T-helper 9 cell (primary cell): ENCODE measurements at places on chromosomes 4 and X.

DNA sequence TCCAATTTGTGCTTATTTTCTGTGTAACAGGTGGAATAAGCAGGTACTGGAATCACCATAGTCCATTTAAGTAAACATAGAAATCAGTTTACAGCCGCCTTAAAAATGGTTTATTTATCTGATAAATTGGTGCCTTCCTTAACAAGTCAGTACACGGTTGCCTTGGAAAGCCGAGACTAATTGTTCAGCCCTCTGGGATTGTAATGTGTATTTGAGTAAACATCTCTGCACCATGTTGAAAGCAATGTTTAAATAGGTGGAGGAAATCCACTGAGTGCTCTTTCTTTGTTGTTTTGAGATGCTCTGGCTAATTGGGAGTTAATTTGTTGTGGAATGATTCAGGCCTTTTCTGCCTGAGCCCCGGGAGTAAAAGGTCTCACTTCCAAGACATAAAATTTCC, 45.7 kb upstream of the ADRA2C start:
- DNase-seq = no peak

- no peak for DNase-seq
Observed at GRCh38 chr4:150078579-150079080, 385 bp downstream of the DCLK2 start.

DNA sequence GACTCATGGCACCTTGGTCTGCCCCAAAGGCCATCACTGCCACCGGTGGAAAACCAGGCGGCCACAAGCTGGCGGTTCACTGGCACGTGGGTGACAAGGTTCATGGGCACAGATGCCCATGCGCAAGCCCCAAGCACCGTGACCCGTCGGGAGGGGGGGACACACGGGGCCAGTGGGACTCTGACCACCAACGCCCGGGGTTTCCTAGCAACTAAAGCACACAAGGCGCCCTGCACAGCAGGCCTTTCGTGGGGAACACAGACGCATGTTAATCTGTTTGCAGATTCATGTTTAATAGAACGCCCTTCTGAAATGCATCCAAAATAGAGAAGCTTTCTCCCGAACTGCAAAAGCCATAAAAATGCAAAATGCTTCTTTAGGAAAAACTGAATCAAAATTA, 43.9 kb downstream of the FAM53A start:
- no peak for DNase-seq

- no peak for DNase-seq
Observed at GRCh38 chr4:39324897-39325613, 41.1 kb downstream of the RFC1 start.

DNA sequence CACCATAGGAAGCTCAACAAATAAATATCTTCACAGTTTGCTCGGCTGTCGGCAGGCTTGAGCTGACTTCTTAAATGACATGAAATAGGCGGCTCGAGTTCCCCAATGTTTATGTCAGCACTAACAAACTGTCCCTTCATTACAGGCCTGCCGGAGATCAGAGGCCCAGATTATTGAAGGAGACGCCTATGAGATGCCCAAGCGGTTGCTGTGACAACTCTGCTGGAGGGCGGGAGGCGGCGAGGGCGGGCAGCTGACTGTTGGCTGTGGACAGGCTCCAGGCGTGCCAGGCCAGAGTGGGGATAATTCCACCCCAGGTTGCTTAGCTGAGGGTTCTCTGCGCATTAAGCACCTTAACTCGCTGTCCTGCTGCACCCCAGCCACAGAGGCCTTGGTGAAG, 39.2 kb upstream of the MSX1 start:
- no peak for DNase-seq

GRCh38 chr4:64767547-64767946, 358.3 kb upstream of the TECRL start:
- no peak for DNase-seq

DNA sequence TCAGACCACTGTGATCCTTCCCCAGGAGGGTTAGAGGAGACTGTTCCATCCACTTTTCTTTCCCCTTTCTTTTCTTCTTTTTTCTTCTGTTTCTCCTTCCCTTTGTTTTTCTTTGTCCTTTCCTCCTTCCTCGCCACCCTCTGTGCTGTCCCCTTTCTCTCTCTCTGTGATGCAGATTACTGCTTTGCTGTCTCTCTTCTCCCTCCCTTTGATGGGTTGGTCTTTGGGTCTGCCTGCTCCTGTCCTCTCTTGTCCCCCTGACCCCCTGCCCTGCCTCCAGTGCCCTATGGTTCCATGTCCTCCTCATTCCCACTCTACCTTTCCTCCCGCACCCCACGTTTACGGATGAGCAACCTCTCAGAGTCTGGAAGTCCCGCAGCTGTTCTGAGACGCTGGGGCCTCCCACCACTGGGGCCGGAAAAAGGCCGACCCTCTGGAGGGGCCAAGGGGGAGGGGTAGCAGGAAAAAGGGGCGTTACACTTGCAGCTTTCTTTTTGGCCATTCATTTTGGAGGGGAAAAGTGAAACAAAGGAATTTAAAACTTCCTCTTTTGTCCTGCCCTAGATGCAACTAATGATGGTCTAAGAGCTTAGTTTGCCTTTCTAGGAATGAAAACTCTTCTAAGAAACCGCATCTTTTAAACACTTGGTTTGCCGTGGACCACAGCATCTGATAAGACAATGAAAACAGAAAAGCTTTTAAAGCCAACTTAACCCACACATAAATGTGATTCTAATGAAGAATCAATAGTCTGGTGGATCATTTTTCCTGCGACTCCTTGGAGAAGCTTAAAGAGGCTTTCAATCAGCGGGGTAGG, 24.5 kb upstream of the TSR2 start:
- DNase-seq = no peak

DNA sequence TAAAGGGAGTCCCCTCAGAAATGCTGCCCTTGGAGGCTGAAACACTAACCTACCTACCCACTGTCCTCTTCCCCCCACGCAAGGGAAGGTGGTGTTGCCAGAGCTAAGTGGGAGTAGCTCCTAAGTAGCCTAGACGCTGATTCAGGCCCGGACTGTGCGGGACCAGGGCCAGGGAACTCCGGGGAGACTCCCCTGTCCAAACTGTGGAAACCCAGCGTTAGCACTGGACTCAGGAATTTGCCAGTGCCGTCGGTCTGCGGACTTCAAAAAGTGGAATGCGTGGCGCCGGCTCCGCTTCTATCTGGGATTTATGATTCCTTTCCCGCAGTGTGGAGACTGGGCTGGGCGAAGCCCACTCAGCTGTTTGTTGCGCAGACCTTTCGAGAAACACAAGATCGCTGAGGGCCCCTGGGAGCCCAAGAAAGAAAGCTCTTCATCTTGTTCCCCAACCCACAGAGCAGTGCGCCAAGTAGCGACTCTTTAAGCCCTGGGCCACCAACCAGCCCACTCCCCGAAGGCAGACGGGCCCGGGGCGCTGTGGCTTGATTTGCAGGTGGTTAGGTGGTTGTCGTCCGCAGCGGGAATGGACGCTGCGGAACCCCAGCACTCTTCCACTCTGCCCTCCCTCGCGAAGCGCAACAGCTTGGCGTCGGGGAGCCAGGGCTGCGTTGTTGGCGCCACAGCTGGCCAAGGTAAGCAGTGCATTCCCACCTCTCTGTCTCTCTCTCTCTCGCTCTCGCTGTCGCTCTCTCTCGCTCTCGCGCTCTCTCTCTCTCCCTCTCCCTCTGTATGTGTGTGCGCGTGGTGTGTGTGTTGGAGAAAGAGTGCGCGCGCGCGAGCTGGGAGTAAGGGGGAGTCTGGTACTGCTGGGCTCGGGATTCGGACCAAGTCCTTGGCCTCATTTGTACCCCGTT, 2.0 kb downstream of the TMEM255A start:
- peak; percentile 54 for DNase-seq

DNA sequence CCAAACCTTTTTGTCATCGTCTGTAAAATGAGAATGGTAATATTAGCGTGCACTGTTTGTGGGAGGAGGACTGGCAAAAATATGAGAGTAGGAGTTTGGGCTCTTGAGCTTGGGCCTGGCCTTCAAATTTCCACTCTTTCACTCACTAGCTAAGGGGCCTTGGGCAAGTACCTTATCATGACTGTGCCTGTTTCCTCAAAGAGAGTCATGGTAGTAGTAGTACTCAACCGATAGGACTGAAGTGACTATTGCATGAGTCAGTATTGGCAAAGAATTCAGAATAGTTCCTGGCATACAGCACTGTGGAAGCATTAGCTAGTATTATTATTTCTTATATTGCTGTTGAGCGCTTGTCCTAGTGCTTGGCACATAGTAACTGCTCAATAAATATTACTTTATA, 16.0 kb upstream of the RBM3 start:
- DNase-seq = no peak

DNA sequence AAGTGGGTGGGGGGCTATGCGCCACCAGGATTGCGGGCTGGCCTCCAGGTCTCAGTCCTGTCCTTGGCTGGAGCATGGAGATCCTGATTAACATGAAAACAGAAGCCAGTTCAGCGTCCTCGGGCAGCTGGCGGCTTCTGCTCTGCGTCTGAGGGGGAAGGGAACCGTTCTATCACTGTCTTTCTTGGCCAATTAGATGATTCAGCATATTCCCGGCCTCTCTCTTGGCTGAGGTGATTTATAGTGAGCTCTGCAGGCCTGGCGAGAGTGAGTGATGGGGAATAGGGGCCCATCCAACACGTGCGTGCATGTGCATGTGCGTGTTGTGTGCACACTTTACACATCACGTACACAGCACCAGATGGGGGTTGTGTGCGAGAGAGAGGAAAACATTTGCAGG, 145.8 kb upstream of the ATP6AP2 start:
- DNase-seq = no peak
